ENCODE measurements at places on chromosomes 3 and 15. TPM values are rescaled to one million over a fixed set of nuclear protein-coding genes. Genes with fewer than 3 reads are reported as not detected.

PPP1R14D gene
- total RNA-seq: not detected

ZBTB11 gene
- total RNA-seq: 21.8 TPM

GRCh38 chr3:196251918-196252317 lies 35.6 kb downstream of the SLC51A start:
- no peak for DNase-seq

MAP1A gene
- total RNA-seq: 70.4 TPM
